ENCODE measurements at places on chromosomes 12 and 14. TPM values are rescaled to one million over a fixed set of nuclear protein-coding genes. Genes with fewer than 3 reads are reported as not detected.

The FLVCR2 gene
- 0.84 TPM for total RNA-seq

The FIGNL2 gene
- 0.27 TPM for total RNA-seq

GRCh38 chr14:84410344-84410743 is 1119.6 kb upstream of the FLRT2 start:
- DNase-seq: no peak
- no peaks in the 10 kb centered on the region for H3K36me3 ChIP-seq
- H3K4me3 ChIP-seq: no peak overlapping the region
- no peaks in the 10 kb centered on the region for H3K4me1 ChIP-seq
- H3K27me3 ChIP-seq: no peaks in the 10 kb centered on the region
- H3K27ac ChIP-seq: no peak overlapping the region

The OR11H7 gene
- not detected for total RNA-seq

DNA sequence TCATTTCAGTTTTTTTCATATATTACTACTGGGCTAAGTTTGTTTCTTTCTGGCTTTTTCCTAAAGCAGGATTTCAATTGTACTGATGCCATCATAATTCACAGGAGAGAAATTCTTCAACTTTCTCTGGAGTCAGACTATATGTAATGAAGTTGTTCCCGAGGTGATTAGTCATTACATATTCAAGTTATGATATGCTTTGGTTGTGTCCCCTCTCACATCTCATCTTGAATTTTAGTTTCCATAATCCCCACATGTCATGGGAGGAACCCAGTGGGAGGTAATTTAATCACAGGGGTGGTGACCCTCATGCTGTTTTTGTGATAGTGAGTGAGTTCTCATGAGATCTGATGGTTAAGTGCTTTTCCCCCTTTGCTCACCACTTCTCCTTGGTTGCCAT is 227.5 kb upstream of the LRIG3 start:
- no peaks in the 10 kb centered on the region for H3K36me3 ChIP-seq
- no peak for DNase-seq
- no peaks in the 10 kb centered on the region for H3K4me1 ChIP-seq
- no peak overlapping the region for H3K27ac ChIP-seq
- H3K27me3 ChIP-seq: no peaks in the 10 kb centered on the region

- H3K27ac ChIP-seq: no peak overlapping the region
- H3K36me3 ChIP-seq: peaks cover 36% of the 10 kb centered on the region
- H3K4me1 ChIP-seq: peaks cover 3% of the 10 kb centered on the region
- no peak for DNase-seq
- no peaks in the 10 kb centered on the region for H3K27me3 ChIP-seq
- H3K4me3 ChIP-seq: no peak overlapping the region
Observed at GRCh38 chr14:59490756-59491155, 6.4 kb downstream of the JKAMP start.

The IL25 gene
- total RNA-seq: not detected

The LYZ gene
- total RNA-seq: 1.3 TPM

DNA sequence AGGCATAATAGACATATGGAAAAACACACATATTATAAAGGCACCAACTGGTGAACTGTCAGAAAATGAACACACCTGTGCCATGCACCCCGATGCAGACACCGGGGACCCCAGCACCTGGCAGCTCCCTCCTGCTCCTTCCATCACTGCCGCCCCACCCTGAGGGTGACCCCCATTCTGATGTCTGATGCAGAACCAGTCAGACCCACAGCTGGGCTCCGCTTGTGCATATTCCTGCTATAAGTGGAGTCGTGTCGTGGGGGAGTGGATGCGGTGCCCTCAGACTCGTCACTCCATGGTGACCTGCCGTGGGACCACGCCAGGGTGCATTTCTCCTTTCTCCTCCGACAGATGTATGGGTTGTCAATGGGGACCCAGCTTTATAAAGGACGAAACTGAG is 45.7 kb upstream of the MEG3 start:
- H3K4me1 ChIP-seq: no peaks in the 10 kb centered on the region
- H3K27ac ChIP-seq: no peak overlapping the region
- no peak overlapping the region for H3K4me3 ChIP-seq
- no peaks in the 10 kb centered on the region for H3K27me3 ChIP-seq

The AP5M1 gene
- total RNA-seq: 25.3 TPM

DNA sequence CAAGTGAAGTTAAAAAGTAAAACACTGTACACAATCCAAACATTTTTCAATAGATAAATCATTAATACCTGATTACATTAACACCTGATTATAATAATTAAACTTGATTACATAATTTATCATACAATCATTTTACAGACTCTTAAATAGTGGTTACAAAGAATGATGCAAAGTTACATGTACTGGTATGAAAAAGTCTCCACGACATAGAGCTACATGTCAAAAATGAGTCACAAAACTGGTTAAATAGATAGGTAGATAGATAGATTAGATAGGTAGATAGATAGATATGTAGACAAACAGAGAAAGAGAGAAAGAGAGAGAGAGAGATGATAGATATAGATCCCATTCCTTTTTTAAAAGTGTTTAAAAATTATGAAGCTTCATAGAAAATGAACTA is 109.2 kb downstream of the NUAK1 start:
- H3K27me3 ChIP-seq: 0 out of 2 replicates have a peak, but pooled peaks cover 20% of the 10 kb centered on the region
- no peaks in the 10 kb centered on the region for H3K36me3 ChIP-seq
- no peak overlapping the region for H3K27ac ChIP-seq
- no peak for DNase-seq
- no peak overlapping the region for H3K4me3 ChIP-seq

- H3K36me3 ChIP-seq: peaks cover 13% of the 10 kb centered on the region
- H3K27ac ChIP-seq: peak within 1 kb of the TSS; percentile 50
- DNase-seq: peak; percentile 16
- H3K4me3 ChIP-seq: peak within 1 kb of the TSS; percentile 82
Observed at GRCh38 chr12:57005980-57006808, at the start of gene ZBTB39. Gene ZBTB39, minus strand, starts transcription at chr12:57006546. Its CDS starts 1,629 bp downstream, at chr12:57004917.

The GSC gene
- total RNA-seq: not detected

GRCh38 chr12:132710043-132710404 is 618 bp upstream of the PGAM5 start:
- no peak for DNase-seq
- H3K36me3 ChIP-seq: peaks cover 10% of the 10 kb centered on the region
- no peaks in the 10 kb centered on the region for H3K27me3 ChIP-seq
- H3K4me1 ChIP-seq: peaks cover 5% of the 10 kb centered on the region
- peak overlapping the region; percentile 91 for H3K27ac ChIP-seq

DNA sequence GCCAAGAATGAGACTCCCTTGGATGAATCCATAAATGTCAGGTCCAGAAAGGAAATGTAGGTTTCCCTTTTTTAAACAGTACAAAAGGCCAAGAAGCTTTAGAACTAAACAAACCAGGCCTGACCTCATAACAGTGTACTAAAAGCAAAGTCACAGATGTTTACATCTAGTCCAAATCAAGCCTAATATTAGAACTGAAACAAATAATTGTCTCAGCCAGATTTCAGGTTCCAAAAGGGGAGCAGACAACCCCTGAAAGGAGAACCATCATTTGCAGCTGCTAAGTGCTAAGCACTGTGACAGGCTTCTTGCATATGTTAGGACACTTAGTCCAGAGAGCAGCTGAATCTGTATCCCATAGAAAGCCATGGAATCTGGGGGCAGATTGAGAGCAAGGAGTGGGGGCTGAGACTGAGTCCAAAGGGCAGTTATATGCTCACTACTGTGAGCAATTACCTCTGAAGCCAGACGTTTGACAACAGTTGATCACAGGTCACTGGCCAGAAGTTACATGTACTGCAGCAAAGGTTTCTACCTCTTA is 90.1 kb downstream of the STXBP6 start:
- no peaks in the 10 kb centered on the region for H3K27me3 ChIP-seq
- H3K4me1 ChIP-seq: no peaks in the 10 kb centered on the region
- no peaks in the 10 kb centered on the region for H3K36me3 ChIP-seq
- DNase-seq: no peak

The ASB2 gene
- total RNA-seq: not detected

The CARMIL3 gene
- total RNA-seq: 0.71 TPM

DNA sequence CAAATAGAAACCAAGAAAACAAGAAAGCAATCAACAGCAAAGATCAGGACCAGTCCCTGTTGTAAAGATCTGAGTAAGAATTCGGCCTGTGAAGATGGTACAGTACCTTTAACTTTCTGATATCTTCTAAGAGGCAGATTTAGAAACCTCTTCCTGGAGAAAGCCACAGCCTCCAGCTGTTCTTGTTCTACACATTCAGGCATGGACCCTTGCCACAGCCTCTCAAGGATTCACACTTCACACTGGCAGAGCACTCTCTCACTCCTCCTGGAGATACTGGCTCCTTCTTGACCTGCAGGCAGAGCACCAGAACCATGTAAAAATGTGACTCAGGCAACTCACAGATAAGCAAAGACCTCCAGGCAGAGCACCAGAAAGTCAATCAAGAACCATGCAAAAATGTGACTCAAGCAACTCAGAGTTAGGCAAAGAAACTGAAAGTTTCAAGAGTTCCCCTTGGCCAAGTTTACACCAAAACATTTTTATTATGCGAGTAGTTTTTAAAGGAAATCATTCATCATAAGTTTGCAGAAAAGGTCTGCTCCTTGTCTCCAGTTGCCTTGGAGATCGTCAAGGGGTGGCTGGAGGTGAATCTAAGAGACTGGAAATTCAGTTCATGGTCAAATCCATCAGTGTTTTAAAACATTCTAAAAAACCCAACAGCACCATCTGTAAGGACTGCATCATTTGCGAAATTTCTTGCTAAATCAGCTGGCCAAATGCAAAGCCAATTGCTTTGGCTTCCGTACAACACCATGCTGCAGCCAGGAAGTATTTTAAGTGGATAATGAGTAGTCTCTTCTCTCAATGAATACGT is 119.3 kb upstream of the MDM1 start:
- H3K27me3 ChIP-seq: no peaks in the 10 kb centered on the region
- H3K4me3 ChIP-seq: no peak overlapping the region
- no peaks in the 10 kb centered on the region for H3K4me1 ChIP-seq
- DNase-seq: no peak
- H3K36me3 ChIP-seq: no peaks in the 10 kb centered on the region

The TGM1 gene
- total RNA-seq: 5.6 TPM

DNA sequence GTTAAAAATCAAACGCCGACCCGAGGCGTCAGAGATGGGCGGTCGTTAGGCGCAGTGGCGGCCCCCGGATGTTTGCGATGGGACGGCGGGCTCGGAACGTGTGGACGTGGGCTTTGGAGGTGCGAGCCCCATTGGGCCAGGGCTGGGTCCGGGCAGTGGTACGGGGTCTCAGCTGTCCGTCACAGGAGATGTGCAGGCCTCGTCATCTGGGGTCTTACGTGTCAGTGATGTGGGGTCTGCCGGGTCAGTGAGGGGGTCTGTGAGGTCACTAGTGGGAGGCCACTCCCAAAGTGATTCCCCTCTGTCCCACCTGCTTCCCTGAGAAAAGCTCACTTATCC is 21.6 kb upstream of the CHFR start:
- no peak for DNase-seq
- no peaks in the 10 kb centered on the region for H3K36me3 ChIP-seq
- H3K27me3 ChIP-seq: no peaks in the 10 kb centered on the region
- H3K27ac ChIP-seq: no peak overlapping the region

The ACSS3 gene
- total RNA-seq: 0.30 TPM

GRCh38 chr14:95180966-95181741 is 23.8 kb upstream of the DICER1 start:
- no peak overlapping the region for H3K4me3 ChIP-seq
- no peaks in the 10 kb centered on the region for H3K36me3 ChIP-seq
- DNase-seq: no peak
- no peaks in the 10 kb centered on the region for H3K27me3 ChIP-seq

GRCh38 chr14:52906141-52906601 is 44.7 kb downstream of the FERMT2 start:
- H3K36me3 ChIP-seq: no peaks in the 10 kb centered on the region
- DNase-seq: peak; percentile 71
- H3K27ac ChIP-seq: peak overlapping the region; percentile 87

DNA sequence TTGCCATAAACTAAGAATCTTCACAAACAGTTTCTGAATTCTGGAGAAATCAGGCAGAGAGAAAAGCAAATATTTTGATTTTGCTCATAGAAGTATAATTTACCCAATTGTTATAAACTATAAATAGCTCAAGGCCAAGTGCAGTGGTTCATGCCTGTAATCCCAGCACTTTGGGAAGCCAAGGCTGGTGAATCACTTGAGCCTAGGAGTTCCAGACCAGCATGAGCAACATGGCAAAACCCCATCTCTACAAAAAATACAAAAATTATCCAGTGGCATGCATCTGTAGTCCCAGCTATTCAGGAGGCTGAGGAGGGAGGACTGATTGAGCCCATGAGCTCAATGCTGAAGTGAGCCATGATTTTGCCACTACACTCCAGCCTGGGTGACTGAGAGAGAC is 19.6 kb upstream of the MMP19 start:
- H3K36me3 ChIP-seq: no peaks in the 10 kb centered on the region
- H3K4me1 ChIP-seq: no peaks in the 10 kb centered on the region

DNA sequence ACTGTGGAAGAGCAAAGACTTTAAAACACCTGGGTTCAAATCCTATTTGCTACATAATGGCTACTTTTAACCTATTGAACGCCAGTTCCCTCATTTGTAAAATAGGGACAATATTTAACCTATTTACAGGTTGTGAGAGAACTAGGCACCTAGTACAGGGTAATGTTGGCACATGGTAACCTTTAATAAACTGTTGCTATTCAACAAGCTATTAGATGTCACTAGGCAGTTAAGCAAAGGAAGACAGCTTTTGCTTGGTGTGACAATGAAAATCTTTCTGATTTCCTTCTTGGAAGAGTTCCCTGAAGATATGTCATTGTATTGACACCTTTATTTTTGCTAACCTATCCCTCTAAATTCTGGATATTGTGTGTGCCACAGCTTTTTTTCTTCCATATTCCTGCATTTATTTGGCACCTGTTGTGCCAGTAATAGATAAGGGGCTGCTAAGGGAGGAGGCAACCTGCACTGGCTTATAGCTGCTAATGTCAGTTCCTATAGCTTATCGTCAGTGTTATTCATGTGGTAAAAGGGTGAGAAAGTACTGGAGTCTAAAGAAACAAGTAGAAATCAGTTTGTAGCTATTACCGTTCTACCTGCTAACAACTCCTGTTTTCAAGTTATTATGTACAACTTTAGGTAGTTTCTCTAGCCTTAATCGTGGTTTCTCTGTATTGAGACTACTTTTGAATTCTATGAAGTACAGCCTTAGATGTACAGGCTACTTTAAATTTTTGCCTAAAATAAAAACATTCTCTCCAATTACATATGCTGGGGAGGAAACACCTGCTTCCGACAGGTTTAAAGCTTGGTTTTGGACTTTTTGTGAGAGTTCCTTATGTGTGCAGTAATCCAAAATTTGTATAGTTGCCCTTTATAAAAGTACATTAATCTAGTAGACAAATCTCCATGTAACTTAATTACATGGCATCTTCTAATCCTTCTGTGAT is 24.3 kb downstream of the HIF1A start:
- peaks cover 15% of the 10 kb centered on the region for H3K36me3 ChIP-seq
- DNase-seq: no peak
- peaks cover 37% of the 10 kb centered on the region for H3K4me1 ChIP-seq
- H3K27ac ChIP-seq: no peak overlapping the region
- no peaks in the 10 kb centered on the region for H3K27me3 ChIP-seq
